ENCODE measurements at places on chromosomes 11 and 22.

- DNase-seq, result peak; percentile 45
Measured at GRCh38 chr22:21568347-21569075, 997 bp downstream of the UBE2L3 start.

DNA sequence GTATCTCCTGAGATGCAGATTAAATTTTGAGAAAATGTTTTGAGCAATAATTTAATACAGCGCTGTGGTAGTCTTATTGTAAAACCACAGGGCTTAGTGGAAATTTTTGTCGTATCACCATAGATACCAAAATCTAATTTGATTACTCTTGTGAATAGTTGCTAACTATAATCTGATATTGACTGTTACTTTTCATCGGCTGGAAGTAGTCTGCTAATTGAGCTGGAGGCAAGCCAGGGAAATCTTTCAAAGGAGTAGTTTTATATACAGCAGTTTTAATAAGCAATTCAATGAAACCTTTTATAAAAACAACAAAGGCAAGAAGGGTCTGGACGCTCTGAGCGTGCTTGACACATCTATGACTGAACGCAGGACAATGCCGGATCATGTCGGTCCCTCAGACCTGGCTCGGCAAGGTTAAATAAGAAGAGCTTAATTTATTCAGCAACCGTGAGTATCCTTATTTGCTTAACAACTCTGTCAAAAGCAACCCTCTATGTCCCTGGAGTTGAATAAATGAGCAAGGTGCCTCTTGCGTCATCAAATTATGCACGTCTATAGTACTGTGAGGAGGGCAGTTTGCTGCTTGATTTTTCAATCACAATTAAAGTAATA, 121.2 kb downstream of the NCAM1 start:
- no peak for DNase-seq

GRCh38 chr11:111913997-111914396, 1.5 kb downstream of the HSPB2 start:
- no peak for DNase-seq

GRCh38 chr11:61728940-61729219, 23.6 kb upstream of the MYRF start:
- DNase-seq, result no peak

DNA sequence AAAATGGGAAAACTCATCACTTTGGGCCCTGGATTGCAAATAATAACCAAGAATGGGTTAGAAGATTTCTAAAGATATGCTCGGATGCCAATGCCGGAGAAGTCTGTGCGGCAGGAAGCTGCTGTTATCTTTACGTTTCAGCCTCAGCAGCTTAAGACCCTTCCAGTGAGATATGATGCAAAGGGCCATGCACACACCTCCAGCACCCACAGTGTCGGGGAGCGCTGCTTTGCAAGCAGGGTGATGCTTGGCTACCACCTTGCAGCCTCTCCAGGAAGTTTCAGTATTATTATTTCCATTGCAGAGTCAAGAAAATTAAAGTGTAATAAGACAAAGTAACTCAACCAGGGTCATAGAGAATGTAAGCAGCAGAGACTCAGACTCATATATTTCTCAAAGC, 37.3 kb downstream of the LARGE1 start:
- DNase-seq, result no peak

- DNase-seq, result no peak
Measured at GRCh38 chr22:36985211-36985889, 33.9 kb downstream of the TST start.

DNA sequence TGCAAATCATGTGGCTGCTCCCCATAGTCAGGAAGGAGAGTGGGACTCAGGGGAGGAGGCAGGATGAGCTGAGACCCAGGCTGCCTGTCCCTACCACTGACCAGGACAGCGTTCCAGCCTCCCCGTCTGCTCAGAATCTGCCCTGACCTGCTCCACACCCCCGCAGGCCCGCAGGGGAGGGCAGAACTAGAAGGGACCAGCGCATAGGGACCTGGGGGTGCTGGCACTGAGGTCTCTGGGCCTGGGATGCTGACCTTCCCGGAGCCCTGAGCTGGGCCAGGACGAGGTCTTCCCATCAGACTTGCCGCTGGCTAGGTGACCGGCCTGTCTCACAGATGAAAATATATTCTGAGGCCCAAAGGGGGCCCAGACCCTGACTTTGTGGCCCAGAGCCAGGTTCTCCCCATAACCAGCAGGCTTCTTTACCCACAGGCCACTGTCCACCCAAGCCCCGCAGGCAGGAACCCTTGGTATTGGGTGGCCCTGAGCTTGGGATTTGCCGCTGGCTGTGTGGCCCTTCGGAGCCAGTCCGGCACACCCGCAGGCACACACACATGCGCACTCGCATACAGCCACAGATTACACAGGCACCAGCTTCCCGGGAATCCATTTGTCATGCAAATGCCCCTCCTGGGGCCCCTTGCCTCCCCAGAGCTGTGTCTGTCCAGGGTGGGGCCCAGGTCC, 13.8 kb upstream of the PIM3 start:
- DNase-seq, result no peak

DNA sequence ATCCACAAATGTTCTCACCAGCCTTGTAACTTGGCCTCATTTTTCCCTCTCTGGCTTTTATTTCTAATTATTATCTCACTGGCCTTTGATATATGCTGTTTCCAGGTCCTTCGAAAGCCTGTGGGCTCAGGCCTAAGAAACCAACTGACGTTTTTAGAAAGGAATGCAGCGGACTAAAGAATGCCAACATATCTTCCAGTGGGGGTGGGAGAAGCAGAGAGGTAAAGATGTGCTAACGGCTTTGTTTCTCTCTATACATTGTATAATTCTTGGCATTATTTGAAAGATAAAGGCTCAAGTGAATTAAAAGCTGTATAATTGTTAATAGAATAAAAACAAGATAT, 28.2 kb downstream of the OR6Q1 start:
- no peak for DNase-seq

DNA sequence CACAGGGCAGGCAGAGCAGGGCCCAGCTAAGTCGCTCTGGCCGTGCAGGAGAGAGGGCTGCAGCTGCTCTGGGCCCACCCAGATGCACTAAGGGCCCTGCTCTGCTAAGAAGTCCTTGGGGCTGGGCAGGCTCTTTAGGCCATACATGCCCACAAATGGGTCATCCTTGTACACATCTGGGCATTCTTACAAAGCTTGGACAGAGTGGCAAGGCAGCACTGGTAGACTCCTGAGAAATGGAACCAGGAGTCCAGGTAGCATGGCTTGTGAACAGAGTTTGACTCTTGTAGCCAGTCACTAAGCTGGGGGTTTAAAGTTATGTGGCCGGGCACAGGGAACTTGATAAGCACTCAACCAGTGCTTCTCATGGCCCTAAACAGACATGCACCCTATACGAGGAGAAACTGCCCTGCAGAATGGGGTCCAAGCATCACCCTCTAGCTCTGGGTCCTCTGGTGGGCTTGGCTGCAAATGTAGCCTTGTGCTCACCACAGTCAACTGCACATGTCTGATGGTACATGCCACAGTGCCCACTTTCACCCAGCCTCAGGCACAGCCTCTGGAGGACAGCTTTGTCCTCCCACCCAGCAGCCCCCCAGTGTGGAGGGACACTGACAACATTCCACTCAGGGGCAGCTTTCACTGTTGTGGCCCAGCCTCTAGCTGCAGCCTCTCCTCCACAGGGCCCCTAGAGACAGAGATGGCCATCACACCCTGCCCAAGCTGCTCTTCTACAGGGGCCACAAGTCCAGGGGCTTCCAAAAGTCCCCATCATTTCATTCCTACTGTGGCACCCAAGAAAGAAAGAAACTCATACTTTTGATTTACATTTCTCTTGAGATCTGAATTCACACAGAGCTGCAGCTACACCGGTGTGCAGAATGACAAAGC, 75.2 kb downstream of the DGCR2 start:
- DNase-seq, result no peak

DNA sequence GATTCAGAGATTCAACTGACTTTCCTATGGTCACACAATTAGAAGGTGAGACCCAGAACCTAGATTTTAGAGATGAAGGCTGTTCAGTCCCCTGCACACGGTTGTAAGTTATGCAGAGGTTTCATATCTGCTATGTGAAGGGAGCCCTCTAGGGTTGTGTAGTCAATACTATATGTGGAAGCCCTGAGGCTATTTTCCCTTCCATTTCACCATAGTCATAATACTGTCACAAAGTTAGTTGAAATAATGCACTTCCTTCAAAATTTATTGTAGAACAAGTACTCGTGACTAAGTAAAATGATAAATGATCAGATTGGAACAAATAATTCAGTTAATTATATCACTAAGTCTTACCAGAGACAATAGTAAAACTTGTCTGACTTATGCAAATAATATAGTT, 48.8 kb downstream of the ENDOD1 start:
- no peak for DNase-seq

DNA sequence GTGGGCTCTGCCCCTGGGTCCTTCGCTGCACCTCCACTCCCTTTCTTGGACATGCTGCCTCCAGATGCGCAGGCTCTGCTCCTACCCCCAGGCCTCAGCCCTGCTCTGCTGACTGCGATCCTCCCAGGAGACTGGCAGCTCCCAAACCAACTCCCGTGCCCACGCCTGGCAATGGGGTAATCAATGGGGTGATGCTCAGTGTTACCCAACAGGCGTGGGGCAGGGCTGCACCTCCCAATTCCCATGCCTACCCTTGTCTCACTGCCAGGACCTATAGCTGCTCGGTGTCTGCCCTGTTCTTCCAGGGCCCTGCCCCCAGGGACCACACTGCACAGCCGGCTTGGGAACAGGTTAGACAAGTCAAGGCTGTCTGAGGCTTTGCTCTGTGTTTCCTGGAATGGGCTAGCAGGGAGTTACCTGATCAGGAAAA, at the start of gene ALDH3B2:
ALDH3B2 (minus strand) TSS at position 182 of the 430 bp plus-strand sequence. CDS start 7,688 bp downstream, outside the sequence.
- DNase-seq, result no peak

DNA sequence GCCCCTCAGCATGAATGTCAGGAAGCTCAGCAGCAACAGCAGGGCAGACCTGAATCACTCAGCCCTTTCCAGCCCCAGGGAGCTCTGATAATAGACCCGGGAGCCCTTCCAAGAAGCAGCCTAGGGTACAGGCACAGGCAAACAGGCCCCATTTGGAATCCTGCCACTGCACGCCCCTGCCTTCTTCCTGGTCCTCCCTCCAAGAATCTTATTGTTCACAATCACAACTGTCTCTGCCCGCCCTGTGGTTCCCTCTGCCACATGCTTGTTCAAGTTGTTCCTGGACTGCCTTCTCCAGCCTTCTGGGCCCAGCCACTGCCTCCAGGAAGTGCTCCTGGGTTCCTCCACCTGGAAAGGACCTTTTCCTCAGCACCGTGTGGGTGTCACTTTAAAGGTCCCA, 54.6 kb downstream of the LRRC32 start:
- DNase-seq, result no peak

GRCh38 chr11:22991196-22991595, 130.9 kb upstream of the CCDC179 start:
- no peak for DNase-seq

- DNase-seq, result no peak
Measured at GRCh38 chr11:1391165-1392075, 1.7 kb downstream of the BRSK2 start.

GRCh38 chr22:47445716-47446290, 683.4 kb downstream of the TBC1D22A start:
- no peak for DNase-seq

- no peak for DNase-seq
Measured at GRCh38 chr22:32066820-32067219, 23.8 kb downstream of the SLC5A1 start.

DNA sequence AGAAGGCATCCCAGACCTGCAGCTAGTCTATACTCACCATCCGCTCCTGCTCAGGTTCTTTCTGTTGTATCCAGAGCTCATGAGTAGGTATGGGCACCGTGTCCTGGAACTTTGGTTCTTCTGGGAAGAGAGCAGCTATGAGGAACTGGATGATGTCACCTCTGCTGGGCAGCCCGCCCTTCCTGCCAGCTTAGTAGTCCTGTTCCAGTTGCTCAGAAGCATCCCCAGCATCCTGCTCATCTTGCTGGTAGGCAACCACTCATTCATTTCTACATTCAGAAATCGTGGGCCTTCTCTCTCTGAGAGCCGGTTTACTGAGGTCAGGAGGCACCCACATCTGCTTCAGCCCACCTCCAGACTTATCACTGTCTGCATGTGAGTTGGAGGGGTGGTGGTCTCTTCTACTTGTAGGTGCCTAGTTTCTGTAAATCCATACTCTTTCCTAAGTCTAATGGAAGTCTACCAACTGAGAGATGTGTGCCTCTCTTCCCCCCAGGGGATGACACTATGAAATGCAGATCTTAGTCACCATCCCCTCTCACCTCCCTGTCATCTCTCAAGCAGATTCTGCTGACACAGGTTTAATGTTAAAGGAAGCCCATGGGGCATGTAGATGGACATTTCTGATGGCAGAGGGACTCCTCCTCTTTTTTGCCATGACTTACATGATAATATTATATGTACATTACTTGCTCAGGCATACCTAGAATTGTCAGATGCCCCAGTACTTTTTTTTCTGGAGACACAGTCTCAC, 29.6 kb upstream of the CCDC134 start:
- DNase-seq, result no peak

GRCh38 chr11:19938169-19938856, 222.0 kb downstream of the DBX1 start:
- peak; percentile 66 for DNase-seq

Data from stimulated activated CD8-positive, alpha-beta memory T cell treated with anti-CD3 and anti-CD28 coated beads, Interleukin-4, amount 100 ng/mL, for 48 hours (primary cell).